ENCODE measurements at places on chromosomes 16 and 17. TPM values are rescaled to one million over a fixed set of nuclear protein-coding genes. Genes with fewer than 3 reads are reported as not detected.

GRCh38 chr17:18117982-18118975, 9.7 kb downstream of the MYO15A start:
- no peak for DNase-seq

- DNase-seq: no peak
Measured at GRCh38 chr17:38338053-38338452, 5.7 kb downstream of the GPR179 start.

- DNase-seq: no peak
Measured at GRCh38 chr17:59683283-59683682, 23.9 kb downstream of the PTRH2 start.

GRCh38 chr17:78253946-78254672, 22.7 kb downstream of the TMEM235 start:
- peak; percentile 74 for DNase-seq

GRCh38 chr16:3864562-3864961, 16.0 kb downstream of the CREBBP start:
- no peak for DNase-seq

GRCh38 chr17:40663252-40663651, 1.7 kb downstream of the KRT222 start:
- DNase-seq: no peak

- DNase-seq: no peak
Measured at GRCh38 chr17:74801896-74802295, 25.8 kb upstream of the NAT9 start.

GRCh38 chr17:61834610-61835009, 28.7 kb downstream of the BRIP1 start:
- DNase-seq: no peak

- no peak for DNase-seq
Measured at GRCh38 chr17:73182616-73183310, 10.1 kb upstream of the COG1 start.

REXO5 gene
- 2.7 TPM for total RNA-seq

CFAP52 gene
- not detected for total RNA-seq

NXPH3 gene
- total RNA-seq: 5.2 TPM

PRKAR1A gene
- total RNA-seq: 399 TPM
